ENCODE measurements at places on chromosomes 3 and 15.

- DNase-seq, result peak; percentile 33
Observed at GRCh38 chr3:114452256-114452655, 158.4 kb downstream of the TIGIT start.

DNA sequence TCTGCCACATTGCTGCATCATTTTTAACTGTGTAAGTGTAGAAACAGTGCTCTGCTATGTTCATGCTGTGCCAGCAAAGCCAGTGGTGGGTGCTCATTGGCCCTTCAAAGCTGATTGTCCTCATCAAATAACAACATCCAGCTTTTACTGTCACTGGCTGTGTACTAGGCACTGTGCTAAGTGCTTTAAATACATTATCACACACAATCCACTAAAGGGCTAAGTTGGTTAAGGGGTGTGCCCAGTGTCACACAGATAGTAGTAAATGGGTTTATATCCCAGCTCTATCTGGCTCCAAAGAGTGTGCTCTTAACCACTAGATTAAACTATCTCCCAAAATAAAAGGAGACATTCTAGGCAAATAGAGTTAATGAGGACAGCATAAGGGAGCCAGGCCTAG is 7.7 kb downstream of the TUBGCP4 start:
- DNase-seq, result no peak

- no peak for DNase-seq
Observed at GRCh38 chr3:148975696-148976095, 15.6 kb upstream of the GYG1 start.

DNA sequence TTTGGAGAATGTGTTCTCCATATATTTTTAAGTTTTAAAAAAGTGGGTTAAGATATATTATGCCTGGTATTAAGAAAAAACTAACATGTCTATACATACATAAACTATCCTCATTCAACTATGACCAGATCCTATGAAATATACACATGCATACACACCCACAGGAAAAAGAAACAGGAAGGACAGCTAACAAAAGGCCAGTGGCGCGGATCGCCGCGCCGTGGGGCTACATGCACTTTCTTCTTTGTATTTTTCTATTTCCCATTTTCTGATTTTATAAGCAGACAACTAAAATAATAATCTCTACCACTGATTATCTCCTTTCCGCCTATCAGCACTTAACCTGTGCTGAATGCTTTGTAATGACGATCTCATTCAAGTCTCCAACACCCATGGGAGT is 160.1 kb downstream of the OR4M2 start:
- no peak for DNase-seq

- DNase-seq, result peak; percentile 78
Observed at GRCh38 chr15:37101980-37102304, 1.6 kb upstream of the MEIS2 start.

DNA sequence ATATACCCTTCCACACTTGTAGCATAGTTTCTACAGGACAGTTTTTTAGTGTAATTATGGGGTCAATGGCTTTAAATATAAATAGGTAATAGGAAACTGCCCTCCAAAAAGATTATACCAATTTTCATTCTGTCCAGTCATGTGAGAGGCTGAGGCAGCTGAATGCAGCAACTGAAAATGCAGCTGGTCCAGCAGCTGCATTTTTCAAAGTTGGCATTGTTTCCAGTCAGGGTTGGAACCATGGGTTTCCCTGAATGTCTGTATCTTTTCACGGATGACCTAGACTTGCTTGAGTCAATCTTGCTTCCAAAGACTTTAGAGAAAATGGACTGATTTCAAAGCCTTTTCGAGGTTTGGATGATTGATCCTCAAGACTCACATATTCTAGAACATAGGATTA is 9.9 kb upstream of the KNL1 start:
- no peak for DNase-seq

DNA sequence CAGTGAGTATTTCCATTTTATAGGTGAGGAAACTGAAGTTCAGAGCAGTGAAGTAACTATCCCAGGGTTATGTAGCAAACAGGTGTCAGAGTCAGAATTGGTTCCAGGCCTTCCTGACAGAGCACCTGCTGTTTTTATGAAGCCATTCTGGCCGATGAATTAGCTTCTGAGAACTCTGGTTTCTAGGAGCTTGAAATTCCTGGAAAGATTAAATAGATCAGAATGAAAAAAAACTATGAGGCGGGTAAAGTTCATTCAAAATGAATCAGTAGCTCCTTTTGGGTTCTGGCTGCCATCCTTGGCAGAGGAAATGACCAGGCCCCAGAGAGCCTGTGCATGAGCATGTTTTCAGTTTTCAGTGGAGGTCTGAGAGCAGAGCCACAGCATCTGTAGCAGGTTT is 59.3 kb upstream of the CFAP161 start:
- no peak for DNase-seq

DNA sequence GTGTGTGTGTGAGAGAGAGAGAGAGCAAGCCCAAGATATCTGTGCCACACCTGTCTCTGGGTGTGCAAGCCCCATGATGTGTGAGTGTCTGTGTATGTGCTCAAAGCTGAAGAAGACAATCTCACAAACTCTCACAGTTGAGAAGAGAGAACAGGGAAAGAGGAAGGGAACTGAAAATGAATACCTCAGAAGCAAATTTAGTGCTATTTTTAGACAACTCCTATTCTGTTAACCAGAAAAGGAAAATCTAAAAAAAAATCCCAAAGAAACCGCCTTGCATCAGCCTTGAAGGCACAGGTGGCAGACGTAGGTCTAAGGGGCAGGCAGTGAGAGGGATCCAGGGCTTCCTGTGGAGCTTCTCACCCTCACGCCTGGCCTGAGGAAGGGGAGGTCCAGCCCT is 47.8 kb downstream of the ATP2B2 start:
- no peak for DNase-seq

DNA sequence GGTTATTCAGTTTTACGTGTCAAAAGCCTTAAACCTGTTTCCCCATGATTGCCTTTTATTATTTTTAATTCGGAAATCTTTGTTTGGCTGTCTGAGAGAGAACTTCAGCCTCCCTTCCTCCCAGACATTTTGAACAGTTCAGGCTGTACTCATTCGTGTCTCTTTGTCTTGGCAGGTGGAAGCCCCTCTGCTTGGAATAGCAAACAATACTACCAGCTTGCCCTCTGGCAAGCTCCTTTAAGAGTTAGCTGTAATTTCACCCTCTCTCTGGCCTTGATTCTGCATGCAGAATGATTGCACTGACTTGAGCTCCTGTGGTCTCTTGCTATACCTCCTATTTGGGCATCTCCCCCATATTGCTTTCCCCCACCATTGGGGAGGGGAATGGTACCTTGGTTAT is 11.7 kb downstream of the IGF1R start:
- DNase-seq, result no peak

DNA sequence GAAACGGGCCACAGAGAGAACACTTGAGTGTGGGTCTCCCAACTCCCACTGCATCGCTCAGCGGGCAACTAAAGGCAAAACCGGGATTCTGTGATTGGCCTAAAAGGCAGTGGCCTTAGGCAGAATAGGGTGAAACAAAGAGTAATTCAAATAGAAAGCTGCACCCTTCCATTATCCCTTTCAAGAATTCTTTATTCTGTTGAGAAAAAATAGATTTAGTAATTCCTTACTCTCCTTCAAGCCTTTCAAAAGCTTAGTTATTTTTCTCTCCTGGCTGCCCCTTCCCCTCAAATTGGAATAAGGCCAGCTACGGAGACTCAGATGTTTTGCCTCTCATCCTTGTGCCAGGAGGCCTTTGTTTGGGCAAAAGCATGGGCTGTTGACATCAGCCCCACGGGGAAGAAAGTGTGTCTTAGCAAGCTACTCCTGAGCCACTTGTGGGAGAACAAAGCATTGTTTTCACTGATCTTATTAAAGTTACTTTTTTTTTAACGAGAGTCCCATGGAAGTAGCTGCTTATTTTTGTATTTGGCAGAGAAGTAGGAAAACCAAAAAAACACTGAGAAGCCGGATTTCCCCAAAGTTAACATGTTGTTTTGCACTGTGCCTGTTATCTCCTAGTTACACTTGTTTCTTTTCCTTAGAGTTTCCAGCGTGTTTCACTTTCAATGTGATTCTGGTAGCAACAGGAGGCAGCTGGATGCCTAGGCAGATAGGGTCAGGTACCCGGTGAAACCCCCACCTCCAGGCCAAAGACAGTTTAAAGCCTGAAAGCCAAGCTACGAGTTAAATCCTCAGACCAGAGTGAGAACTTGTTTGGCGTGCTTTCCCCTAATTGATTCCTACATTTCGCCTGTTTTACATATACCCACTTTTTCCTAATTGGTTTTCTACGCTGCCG is 2.2 kb downstream of the ST6GAL1 start:
- no peak for DNase-seq

GRCh38 chr15:31398677-31399301 is 72.2 kb downstream of the KLF13 start:
- no peak for DNase-seq

GRCh38 chr15:50840520-50840919 is 68.0 kb upstream of the AP4E1 start:
- no peak for DNase-seq

GRCh38 chr15:99167201-99167600 is 62.3 kb downstream of the SYNM start:
- DNase-seq, result no peak

- no peak for DNase-seq
Observed at GRCh38 chr3:134337511-134338200, 36.6 kb downstream of the AMOTL2 start.

GRCh38 chr3:10357095-10357494 is 36.2 kb upstream of the SEC13 start:
- no peak for DNase-seq

- peak; percentile 59 for DNase-seq
Observed at GRCh38 chr3:178385280-178385952, 150.8 kb upstream of the KCNMB2 start.

- DNase-seq, result no peak
Observed at GRCh38 chr3:111750278-111750884, 108.7 kb upstream of the PHLDB2 start.

- DNase-seq, result no peak
Observed at GRCh38 chr15:100241572-100242482, 99.9 kb downstream of the ADAMTS17 start.

- no peak for DNase-seq
Observed at GRCh38 chr3:132654721-132655120, 4.9 kb downstream of the ACAD11 start.

DNA sequence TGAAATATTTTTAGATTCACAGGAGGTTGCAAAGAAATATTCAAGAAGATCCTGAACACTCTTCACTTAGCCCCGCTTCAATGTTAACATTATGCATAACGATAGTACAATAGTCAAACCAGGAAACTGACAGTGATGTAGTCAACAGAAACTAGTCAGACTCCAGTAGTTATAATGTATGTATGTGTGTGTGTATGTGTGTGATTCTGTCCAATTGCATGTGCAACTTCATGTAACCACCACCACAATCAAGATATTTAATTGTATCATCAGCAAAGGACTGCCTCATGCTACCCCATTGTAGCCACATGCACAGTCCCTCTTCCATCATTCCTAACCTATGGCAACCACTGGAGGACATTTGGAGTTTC is 77.9 kb downstream of the APBA2 start:
- no peak for DNase-seq

GRCh38 chr3:176208283-176208682 is 989.0 kb downstream of the TBL1XR1 start:
- no peak for DNase-seq

- no peak for DNase-seq
Observed at GRCh38 chr3:33860373-33861050, 62.1 kb downstream of the PDCD6IP start.

GRCh38 chr3:56771376-56771775 is 30.4 kb downstream of the ARHGEF3 start:
- DNase-seq, result no peak

DNA sequence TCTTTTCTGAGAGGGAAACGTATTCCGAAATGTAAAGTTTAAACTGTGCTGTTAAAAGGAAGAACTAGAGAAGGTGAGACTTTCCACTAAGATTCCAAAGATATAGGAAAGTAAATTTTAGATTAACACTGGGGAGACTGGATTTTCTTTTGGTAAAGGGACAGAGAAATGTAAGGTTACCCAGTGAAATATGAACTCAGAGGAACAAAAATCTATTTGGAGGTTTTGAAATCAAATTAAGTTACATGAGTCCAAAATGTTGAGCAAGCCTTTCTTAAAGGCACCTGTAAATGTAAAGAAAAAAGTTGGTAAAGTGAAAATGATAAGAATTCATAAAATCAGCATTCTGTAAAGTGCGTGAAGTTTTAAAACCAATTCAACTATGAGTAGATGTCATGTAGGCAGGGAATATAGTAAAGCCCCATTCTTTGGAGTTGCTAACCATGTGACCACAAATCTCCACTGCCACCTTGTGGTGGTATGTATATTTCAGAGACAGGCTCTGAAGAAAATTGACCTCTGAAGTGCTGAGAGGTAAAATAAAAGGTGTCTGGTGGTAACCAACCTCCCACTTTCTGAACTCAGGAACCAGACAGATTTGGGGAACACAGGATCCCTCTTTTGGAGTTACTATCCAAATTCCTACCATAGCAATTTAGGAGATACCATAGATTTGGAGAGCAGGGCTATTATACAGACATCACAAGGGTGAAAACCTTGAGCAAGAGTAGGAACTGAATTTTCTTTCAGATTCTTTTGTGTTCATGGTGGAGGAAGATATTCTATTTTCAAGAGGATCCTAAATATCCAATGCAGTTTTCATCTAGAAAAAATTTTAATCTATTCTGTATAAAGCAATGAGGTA is 215.3 kb downstream of the ROBO2 start:
- DNase-seq, result peak; percentile 38

DNA sequence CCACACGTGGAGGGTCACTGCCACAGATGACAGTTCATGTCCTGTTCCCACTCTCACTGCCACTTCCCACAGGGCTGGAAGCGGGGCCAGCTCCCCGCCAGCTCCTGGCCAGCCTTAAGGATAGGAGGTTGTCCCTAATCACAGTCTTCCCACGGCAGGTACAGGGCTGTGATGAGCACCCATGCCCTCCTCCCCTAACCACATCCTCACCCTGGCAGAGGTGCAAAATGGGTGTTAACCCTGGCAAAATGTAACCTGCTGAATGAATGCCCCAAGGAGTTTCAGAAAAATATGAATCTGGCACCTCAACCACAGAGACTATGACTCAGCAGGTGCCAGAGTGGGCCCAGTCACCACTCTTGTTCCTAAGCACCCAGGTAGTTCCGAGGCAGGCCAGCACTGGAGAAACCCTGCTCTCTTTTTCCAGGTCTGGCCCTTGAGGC is 185.1 kb upstream of the TPM1 start:
- DNase-seq, result no peak

DNA sequence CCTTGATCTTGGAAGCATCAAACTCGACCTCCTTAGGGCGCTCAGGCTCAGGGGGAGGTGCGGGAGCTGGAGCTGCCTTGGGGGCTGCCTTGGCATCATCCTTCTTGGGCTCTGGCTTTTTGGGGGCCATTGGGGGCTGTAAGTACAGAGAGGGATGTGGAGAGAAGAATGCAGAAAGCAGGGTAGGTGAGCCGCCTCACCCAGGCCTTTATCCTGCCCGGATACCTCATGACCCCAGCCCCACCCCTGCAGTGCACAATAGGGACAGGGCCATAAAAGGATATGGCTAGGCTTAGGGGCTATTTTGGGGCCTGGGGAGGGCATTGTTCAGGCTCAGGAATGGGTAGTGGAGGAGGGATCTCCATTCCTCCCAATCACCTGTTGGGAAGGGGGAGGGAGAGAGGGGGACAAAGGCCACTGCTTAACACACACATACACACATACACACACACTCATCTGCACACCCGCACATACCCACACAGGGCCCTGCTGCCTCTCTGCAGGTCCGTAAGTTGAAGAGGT is at the start of gene MYL3:
TSS of gene MYL3 (minus strand) at position 184 of the 522 bp plus-strand sequence. CDS start at position 130, 54 bp downstream.
- DNase-seq, result no peak

GRCh38 chr3:39327746-39328349 is 1.7 kb upstream of the CCR8 start:
- no peak for DNase-seq

- no peak for DNase-seq
Observed at GRCh38 chr3:14201940-14202684, 23.5 kb downstream of the LSM3 start.

Measured in NCI-H526 (cell line).